ENCODE measurements at places on chromosomes 12 and 14. TPM values are rescaled to one million over a fixed set of nuclear protein-coding genes. Genes with fewer than 3 reads are reported as not detected.

- no peak overlapping the region for H3K27ac ChIP-seq
- DNase-seq = no peak
- H3K27me3 ChIP-seq = no peaks in the 10 kb centered on the region
- no peaks in the 10 kb centered on the region for H3K36me3 ChIP-seq
- H3K4me3 ChIP-seq = no peak overlapping the region
- no peaks in the 10 kb centered on the region for H3K4me1 ChIP-seq
Measured at GRCh38 chr12:4256043-4256826, 17.3 kb upstream of the CCND2 start.

- no peak overlapping the region for H3K4me3 ChIP-seq
- H3K27me3 ChIP-seq = no peaks in the 10 kb centered on the region
- DNase-seq = no peak
- no peak overlapping the region for H3K27ac ChIP-seq
- H3K36me3 ChIP-seq = no peaks in the 10 kb centered on the region
- H3K4me1 ChIP-seq = peaks cover 13% of the 10 kb centered on the region
Measured at GRCh38 chr12:91763654-91764370, 381.8 kb downstream of the BTG1 start.

- no peaks in the 10 kb centered on the region for H3K27me3 ChIP-seq
- no peak for DNase-seq
- peak overlapping the region; percentile 19 for H3K27ac ChIP-seq
Measured at GRCh38 chr14:50823051-50823761, 7.8 kb downstream of the NIN start.

- H3K36me3 ChIP-seq = no peaks in the 10 kb centered on the region
- no peaks in the 10 kb centered on the region for H3K27me3 ChIP-seq
- no peak for DNase-seq
- H3K4me1 ChIP-seq = no peaks in the 10 kb centered on the region
- H3K27ac ChIP-seq = no peak overlapping the region
Measured at GRCh38 chr14:92282669-92283068, 40.3 kb upstream of the SLC24A4 start.

NOPCHAP1 gene
- 13.2 TPM for total RNA-seq

GRCh38 chr12:5705791-5706190 lies 239.3 kb downstream of the ANO2 start:
- no peak overlapping the region for H3K4me3 ChIP-seq
- H3K36me3 ChIP-seq = no peaks in the 10 kb centered on the region

GRCh38 chr14:28676479-28676878 lies 90.1 kb upstream of the FOXG1 start:
- H3K36me3 ChIP-seq = no peaks in the 10 kb centered on the region
- H3K4me3 ChIP-seq = no peak overlapping the region
- H3K27me3 ChIP-seq = no peaks in the 10 kb centered on the region
- H3K4me1 ChIP-seq = no peaks in the 10 kb centered on the region
- H3K27ac ChIP-seq = no peak overlapping the region
